ENCODE measurements at places on chromosomes 16 and 17.

DNA sequence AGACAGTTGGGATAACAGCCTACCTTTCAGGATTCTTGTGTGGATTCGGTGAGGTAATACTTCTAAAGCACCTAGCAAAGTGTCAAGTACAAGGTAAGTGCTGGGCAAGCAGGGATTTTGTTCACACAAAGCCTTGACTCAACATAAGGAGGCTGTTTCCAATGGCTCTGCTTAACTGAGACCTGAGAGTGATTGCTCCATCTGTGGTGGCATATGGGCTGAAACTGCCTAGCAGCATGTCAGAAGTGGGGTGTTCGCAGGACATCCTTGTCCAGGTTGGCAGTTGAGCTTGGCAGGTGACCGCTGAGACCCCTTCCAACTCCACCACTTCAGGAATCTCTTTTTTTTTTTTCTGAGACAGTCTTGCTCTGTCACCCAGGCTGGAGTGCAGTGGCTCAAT, 19.8 kb downstream of the IL4R start:
- DNase-seq, result no peak

DNA sequence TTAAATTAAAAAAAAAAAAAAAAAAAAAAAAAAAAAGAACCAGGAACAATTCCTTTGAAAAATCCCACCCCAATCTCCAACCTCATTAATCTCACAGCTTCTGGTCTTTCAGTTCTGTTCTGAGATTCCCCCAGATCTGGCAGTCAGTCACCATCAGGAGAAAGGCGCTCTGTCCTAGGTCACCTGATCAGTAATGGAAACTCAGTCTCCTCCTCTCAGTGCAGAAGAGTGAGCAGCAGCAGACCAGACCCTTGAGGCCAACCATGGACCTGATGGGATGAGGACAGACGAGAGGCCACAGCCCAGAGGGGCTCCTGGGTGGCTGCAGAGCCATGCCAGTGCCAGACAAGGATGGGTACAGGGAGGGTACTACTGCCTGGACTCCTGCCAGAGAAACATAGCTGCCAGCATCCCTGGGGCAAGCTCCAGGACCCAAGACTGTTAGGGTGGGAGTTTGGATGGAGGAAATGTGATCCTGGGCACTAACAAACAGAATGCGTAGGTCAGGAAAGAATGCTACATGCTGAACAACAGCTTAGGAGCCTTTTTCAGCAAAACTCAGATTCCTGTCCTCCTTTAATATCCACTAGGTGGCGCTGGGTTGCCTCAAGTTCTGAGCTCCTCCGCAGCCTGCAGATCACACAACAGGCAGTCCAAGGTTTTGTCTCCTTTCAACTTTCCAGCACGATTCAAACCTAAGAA, 28.7 kb downstream of the MPG start:
- peak; percentile 80 for DNase-seq

DNA sequence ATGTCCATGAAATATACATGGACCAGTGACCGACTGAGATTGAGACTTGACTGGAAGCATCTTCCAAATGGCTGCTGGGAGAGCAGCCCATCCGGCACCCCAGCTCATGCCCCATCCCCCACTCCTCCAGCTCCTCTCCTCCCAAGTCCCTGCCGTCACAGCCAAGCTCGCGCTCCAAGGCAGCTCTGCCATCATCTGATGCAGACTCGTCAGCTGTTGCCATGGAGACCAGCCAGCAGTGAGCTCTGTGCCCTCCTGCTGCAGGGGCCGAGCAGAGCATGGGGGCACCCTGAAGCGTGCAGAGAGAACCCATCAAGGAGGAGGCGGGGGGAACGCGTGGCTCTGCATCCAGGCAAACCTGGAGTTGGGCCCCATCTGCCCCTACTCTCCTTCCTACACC, 74.5 kb upstream of the TNRC6C start:
- DNase-seq, result peak; percentile 34

DNA sequence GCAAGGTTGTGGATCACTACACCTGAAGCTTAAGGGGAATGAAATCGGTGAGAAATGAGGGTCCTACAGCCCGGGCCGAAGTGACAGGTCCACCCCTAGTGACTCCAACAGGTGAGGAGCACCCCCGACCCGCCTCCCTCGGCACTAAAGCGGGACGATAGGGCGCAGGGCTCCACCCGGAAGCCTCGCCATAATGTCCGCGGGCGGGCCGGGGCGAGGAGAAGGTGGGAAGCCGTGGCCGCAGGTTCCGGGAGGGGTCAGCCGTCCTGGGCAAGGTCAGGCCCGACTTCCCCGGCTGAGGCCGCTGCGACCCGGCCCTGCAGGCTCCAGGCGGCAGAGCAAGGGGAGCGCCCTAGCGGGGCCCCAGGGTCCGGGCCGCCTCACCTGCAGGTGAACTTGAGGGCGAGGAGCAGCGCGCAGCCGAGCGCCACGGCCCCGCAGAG, 543 bp downstream of the TXNDC11 start:
- peak; percentile 37 for DNase-seq

GRCh38 chr17:17668358-17668757, 12.9 kb upstream of the RAI1 start:
- DNase-seq, result no peak

DNA sequence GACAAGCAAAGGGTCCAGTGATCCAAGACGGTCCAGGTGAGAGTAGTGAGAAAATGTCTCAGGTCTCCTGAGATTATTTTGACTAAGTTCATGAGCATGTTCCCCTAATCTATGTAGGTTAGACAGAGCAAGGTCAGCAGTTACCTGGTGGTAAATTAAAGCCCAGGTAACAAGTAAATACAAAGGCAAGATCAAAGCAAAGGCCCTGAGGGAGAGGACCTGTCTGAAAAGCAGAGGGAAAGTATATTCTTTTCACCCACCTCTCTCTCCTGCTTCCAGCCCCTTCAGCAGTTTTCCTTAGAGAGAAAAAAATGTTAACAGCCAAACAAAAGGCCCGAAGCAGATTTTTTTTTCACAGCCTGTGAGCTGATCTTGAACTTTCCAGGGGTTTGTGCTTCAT, 302.7 kb downstream of the MAP2K6 start:
- DNase-seq, result no peak

DNA sequence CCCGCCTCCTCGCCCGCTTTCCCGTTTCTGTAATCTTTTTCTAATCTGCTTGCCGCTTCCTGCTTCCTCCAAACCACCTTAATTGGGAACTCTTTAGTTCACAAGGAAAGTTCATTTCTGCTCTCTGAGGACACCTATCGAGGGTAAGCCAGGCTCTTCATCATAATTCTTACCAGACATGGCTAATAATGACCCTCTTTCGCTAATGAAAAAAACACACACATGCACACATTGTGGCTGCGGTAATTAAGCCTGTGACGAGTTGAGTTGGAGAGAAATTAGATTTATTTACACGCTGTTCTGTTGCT, 100.6 kb downstream of the ZNF423 start:
- DNase-seq, result peak; percentile 23

- no peak for DNase-seq
These were observed 96.4 kb upstream of the SOX9 start for GRCh38 chr17:72024457-72024856.

DNA sequence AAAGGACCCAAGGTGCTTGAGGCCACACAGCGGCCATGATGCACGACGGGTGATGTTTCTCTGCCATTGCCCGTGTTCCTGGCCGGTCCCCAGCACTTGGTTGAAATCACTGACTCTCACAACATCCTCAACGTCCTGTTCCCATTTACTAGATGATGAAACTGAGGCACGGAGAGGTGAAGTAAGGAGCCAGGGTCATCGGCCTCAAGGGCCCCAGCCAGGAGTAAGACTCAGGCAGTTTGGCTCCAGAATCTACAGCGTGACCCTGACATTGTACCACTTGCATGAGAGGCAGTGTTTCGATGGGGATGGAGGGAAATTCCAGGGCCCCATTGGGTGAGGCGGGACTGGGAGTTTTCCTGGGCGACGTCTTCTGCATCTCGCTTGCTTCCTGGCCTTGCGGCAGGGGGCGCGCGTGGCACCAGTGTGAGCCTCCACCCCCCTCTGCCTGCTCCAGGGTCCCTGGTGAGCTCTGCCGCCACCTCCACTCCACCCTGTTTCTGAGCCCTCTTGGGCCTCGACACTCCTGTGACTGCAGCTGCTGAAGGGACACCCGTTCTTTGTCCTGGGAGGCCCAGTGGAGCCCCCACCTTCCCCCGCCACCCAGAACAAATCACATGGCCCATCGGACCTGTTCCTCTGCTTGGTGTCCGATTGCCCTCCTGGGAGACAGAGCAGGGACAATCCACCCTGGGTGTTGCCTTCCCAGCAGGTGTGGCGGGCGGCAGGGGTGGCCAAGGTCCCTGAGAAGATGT, 133.0 kb upstream of the GSE1 start:
- peak; percentile 38 for DNase-seq

DNA sequence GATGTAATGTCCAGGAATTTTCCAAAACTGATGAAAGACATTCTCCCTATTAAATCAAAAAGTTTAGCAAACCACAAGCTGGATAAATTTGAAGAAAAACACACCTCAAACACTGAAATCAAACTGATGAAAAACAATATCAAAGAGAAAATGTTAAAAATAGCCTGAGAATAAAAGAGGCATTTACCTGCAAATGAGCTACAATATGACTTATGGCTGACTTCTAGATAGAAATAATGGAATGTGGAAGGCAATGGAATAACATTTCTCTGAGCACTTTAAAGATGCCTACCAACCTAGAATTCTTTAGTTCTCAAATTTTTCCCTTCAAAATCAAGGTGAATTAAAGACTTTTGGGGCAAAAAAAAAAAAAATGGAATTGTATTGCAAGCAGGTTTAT, 52.4 kb upstream of the HSBP1 start:
- no peak for DNase-seq

- no peak for DNase-seq
These were observed 74.3 kb upstream of the CES5A start for GRCh38 chr16:55949518-55949917.

- DNase-seq, result no peak
These were observed 77.2 kb downstream of the NT5M start for GRCh38 chr17:17380145-17380925.

DNA sequence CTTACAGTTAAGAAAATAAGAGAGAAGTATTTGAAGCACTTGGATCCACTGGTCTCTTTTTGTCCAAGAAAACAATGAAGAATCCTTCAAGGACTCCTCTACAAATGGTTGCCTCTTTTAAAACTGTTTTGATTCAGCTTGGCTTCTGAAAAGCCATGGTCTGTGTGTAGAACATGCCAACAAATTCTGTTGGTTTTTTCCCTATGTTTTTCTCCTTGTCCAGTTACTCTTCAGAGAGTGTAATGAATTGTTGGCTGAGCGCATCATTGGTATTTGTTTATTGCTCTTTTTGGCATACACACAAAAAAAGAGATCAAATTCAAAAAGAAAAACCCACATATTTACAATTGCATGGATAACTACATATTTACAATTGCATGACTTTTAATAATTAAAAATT, at the start of gene ABCA10:
ABCA10 (minus strand) TSS at position 249 of the 400 bp plus-strand sequence. CDS start 3,466 bp downstream, outside the sequence.
- DNase-seq, result no peak

DNA sequence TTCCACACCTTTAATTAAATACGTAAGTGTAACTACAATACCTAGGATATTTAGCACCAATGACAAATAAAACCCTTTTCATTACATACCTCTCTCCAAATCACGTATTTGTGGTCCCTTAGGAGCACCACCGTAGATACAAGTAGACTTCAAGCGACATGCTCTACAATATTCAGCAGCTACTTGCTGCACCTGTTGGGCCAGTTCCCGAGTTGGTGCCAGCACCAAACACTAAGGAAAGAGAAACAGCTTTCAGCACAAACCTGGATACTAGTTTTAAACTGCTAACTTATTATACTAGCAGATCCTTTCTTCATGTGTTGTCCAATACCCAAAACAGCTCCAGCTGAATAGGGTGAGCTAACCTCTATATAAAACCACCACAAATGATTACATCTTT, 2.7 kb downstream of the DDX5 start:
- DNase-seq, result no peak

Data from testis (tissue), 5 donors.